ENCODE measurements at places on chromosomes 6 and 20. TPM values are rescaled to one million over a fixed set of nuclear protein-coding genes. Genes with fewer than 3 reads are reported as not detected.

Gene FOXQ1
- polyA plus RNA-seq: 12.1 TPM

Gene GSTA1
- polyA plus RNA-seq: 1.1 TPM

Gene KIZ
- 34.4 TPM for polyA plus RNA-seq

Gene CLVS2
- polyA plus RNA-seq: 0.17 TPM

Gene BNIP5
- 0.10 TPM for polyA plus RNA-seq

Gene ZSCAN16
- 13.5 TPM for polyA plus RNA-seq

Gene ROMO1
- 112 TPM for polyA plus RNA-seq

Gene SNPH
- polyA plus RNA-seq: 3.2 TPM

Gene CLPSL1
- 1.1 TPM for polyA plus RNA-seq

DNA sequence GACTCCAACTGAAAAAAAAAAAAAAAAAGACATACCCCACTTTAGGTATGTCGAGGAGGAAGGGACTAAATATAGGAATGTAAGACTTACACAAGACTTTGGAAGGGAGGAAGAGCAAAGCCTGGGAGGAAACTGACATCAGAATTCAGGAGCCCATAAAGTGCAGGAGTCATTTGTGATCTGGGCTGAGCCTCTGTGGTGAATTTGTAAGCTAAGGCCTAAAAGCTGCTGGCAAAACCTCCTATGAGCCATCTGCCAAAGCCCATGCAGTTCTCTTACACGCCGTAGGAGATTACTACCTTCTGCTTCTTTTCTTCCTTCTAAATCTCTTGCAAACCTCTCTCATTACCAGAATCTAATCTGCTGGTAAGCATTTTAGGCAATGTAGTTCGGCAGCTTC, 52.0 kb upstream of the THEMIS start:
- DNase-seq: no peak

- no peak for DNase-seq
These were observed 89.6 kb downstream of the SLC22A3 start for GRCh38 chr6:160437775-160438174.

DNA sequence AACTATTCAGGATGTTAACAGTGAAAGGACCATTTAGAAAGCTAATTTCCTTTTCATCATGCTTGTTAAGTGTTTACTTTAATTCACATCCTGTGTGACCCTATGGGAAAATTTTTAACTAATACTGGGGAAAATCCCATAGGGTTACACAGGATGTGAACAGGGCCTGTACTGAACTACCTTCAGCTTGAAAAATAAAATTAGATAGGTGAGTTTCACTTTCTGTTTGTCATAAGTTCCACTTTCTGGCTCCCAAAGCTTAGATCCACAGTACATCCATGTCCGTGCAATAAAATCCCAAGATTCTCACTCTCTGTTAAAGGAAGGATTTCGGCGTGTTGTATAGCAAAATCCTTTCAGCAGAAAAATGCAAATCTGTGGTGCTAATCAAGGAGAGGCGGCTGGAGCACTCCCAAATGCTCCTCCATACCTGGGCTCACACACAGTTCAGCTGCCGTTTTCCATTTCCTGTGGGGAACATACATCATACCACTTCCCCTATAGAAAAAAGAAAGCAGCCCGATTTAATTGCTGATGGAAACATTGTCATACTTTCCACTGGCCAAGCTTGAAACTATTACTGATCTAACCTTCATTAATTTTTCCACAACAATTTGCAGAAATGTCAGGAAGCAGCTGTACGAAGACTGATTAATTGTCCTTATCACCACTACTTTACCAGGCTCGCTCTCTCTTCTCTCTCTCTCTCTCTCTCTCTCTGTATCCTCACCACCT, 125.2 kb downstream of the HIVEP2 start:
- DNase-seq: no peak

DNA sequence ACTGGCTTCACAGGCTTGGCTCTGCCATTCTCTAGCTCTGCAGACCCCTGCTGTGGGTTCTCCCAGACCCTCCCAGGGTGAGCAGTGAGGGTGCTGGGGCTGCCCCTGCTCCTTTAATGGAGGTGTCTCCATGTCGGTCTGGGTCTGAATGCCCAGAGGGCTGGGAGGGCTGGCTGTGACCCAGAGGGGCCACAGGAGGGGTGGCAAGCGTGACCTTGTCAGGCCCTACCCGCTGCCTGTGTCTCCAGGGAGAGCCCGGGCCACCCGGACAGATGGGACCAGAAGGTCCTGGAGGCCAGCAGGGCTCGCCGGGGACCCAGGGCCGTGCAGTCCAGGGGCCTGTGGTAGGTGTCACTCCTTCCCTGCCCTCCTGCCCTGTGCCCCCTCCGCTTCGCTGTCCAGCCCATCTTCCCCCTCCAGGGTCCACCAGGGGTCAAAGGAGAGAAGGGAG, 32.1 kb downstream of the COL20A1 start:
- DNase-seq: no peak

GRCh38 chr20:1418350-1418749, 25.5 kb upstream of the FKBP1A start:
- DNase-seq: no peak

GRCh38 chr6:92126088-92126487, 1293.3 kb downstream of the EPHA7 start:
- DNase-seq: no peak

GRCh38 chr20:16537918-16538317, 35.3 kb downstream of the KIF16B start:
- no peak for DNase-seq

DNA sequence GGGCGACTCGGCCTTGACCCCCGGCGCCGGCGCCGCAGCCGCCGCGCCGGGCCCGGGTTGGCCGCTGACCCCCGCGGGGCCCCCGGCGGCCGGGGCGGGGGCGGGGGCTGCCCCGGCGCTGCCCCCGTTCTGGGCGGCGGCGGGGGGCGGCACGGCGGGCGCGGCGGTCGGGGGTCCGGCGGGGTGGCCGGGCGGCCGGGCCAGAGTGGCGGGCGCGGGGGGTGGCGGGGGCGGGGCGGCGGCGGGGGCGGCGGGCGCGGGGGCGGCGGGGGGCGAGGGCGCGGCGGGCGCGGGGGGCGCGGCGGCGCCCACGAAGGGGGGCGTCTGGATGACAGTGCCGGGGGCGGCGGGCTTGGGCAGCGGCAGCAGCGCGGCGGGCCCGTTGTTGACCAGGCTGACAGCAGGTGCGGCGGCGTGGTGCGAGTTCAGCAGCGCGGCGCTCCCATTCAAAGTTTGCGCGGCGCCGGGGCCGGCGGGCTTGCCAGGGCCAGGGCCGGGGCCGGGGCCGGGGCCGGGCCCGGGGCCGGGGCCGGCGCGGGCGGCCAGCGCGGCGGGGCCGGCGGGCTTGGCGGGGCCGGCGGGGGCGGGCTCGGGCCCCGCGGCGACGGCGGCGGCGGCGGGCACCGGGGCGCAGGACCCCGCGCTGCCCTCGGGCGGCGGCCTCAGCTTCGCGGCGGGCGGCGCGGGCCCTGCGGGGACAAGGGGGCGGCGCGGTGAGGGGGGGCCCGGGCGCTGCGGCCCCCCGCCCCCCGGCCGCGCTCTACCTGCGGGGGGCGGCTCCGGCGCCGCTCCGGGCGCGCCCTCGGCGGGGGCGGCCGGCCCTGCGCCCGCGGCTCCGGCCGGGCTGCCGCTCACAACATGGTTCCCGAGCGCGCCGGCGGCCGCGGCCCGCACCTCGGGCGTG, 659 bp downstream of the TAF4 start:
- DNase-seq: no peak

GRCh38 chr6:93423542-93423941, 4.2 kb upstream of the EPHA7 start:
- DNase-seq: peak; percentile 52

DNA sequence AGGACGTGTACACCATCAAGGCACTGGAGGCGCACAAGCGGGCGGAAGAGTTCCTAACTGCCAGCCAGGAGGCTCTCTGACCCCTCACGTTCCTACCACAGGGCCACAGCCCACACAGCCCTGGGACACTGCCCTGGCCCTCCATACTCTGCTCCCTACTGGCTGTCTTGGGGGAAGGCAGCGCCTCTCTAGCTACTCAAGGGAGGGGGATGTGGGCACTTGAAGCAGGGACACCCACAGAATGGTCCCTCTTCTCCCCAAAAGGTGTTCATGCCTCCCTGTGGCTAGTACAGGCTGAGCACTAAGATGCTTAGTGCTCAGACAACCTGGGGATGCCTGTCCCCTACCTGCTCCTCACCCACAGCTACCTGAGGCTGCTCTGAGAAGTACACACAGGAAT, 2.5 kb downstream of the MEA1 start:
- DNase-seq: no peak

DNA sequence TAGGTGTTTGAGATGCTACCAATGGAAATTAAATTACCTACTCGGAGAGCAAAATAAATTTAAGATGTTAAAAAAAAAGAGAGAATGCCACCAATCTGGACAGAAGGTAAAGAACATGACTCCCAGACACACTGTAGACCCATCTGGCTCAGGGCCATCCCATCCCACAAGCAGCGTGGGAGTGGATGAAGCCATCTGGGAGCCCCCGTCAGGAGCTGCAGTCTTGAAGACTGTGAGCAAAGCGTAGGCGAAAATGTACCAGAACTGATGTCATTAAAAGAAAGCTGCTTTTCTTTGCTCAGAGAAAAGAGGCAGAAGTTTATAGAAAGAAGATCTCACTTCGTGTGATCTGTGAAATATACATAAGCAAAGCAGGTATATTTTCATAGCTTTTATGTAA, 815.7 kb downstream of the QKI start:
- no peak for DNase-seq

DNA sequence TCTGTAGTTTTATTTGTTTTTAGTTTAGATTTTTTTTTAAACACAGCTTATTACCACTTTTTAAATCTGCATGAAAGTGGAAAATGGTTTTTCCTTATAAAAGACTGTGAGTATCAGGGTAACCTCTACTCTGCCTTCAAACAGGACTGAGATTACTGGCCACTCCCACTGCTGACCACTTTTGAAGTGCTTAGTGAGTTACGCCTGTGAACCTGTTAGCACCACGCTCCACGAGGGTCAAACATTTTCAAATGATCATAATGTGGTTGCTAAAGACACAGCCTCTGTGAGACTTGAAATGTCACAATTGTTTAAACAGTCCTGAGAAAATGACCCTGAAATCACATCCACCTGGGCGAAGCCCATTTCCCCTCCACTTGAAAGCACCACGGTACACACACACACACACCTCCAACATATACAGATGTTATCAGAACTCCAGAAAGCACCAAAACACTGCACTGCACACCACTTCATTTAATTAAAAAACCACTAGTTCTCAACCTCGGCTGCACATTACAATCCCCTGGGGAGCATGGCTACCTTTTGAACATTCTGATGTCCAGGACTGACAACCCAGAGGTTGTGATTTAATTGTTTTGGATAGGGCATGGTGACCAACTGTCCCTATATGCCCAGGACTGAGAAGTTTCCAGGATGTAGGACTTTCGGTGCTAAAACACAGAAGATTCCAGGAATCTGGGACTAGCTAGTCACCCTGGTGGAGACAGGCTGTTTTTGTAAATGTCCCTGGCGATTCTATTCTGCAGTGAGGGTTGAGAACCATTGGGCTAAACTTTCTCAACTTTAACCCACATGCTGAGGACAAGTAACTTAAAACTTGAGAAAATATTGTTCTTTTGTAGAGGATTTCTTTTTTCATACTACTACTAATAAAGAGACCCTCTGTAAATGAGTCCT, 176.4 kb upstream of the MYLIP start:
- DNase-seq: no peak

GRCh38 chr20:49928411-49929141, 7.6 kb upstream of the RNF114 start:
- DNase-seq: peak; percentile 78

GRCh38 chr6:136312975-136313374, 23.3 kb upstream of the BCLAF1 start:
- no peak for DNase-seq

DNA sequence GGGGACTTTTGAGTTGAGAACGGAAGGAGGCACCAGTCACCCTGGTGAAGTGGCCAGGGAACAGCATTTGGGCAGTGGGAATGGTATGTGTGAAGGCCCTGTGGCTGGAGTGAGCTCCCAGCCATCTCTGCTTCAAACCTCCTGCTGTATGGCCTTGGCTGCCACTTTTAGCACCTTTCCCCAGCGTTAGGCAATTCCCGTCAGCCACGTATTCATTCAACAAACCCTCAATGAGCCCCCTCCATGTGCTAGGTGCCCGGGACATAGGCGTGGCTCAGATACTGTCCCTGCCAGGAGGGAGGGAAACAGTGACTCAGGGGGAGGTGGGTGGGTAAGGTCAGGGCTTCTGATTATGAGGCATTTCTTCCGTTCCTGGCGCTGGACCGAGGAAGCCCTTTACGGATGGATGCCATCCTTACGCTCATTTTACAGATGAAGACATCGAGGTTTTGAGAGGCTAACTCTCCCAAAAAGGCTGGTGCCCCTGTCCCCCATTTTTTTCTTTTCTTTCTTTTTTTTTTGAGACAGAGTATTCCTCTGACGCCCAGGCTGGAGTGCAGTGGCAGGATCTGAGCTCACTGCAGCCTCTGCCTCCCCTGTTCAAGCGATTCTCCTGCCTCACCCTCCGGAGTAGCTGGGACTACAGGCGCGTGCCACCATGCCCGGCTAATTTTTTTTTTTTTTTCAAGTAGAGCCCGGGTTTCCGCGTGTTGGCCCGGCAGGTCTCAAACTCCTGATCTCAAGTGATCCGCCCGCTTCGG, 37.5 kb downstream of the SRC start:
- no peak for DNase-seq

- no peak for DNase-seq
These were observed at the start of gene FNDC11 for GRCh38 chr20:63553933-63554290. Gene FNDC11 (plus strand): TSS chr20:63554159. CDS start chr20:63555664, 1,505 bp downstream.

DNA sequence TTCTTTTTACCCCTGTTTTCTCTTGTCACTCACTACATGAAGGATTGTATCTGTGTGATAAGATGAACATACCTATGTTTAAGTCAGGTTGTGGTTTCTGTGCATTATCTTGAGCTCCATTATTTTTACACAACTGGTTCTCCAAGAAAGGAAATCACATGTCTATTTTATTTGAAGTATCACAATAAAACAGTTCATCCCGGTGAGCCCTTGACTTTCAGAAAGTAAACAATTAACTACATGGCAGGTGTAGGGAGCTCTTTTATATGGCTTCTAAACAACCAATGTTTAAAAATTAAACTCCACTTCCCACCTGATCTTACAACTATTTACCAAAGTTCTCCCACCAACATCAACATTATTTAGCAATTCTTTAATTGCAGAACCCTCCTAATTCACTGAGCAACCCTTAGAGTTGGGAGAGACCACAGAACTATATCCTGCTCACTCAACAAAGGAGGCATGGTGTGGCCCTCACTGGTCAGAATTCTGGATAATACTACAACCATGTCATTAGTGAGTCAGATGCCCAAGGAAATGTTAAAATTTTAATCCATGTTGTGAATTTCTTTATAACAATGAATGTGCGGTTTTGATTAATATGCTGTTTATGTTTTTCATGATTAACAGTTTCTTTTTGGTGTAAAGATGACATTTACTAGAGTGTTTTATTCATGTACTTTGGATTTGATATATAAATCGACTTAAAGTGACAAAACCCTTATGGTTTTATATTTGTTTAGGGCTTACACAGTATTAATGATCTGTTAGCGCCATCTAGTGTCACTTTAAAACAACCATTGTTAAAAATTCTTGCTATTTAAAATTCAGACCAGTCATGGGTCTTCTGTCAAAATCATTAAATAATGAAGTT, 50.0 kb upstream of the SCGN start:
- no peak for DNase-seq

GRCh38 chr20:52104546-52105441, 86.8 kb downstream of the ZFP64 start:
- peak; percentile 53 for DNase-seq

- DNase-seq: no peak
These were observed 102.5 kb upstream of the RIPOR2 start for GRCh38 chr6:25038300-25038699.

GRCh38 chr6:139553916-139554315, 179.5 kb upstream of the CITED2 start:
- no peak for DNase-seq

- no peak for DNase-seq
These were observed 13.9 kb downstream of the NT5E start for GRCh38 chr6:85463621-85464259.
